Activated gamma-delta T cell (primary cell): ENCODE measurements at places on chromosomes 3 and 15.

- no peak for DNase-seq
These were observed 4.1 kb upstream of the GCSAM start for GRCh38 chr3:112136959-112137693.

- no peak for DNase-seq
These were observed 1.5 kb downstream of the SEMA6D start for GRCh38 chr15:47718497-47719437.

GRCh38 chr3:51966486-51966885 lies 768 bp downstream of the PCBP4 start:
- no peak for DNase-seq

DNA sequence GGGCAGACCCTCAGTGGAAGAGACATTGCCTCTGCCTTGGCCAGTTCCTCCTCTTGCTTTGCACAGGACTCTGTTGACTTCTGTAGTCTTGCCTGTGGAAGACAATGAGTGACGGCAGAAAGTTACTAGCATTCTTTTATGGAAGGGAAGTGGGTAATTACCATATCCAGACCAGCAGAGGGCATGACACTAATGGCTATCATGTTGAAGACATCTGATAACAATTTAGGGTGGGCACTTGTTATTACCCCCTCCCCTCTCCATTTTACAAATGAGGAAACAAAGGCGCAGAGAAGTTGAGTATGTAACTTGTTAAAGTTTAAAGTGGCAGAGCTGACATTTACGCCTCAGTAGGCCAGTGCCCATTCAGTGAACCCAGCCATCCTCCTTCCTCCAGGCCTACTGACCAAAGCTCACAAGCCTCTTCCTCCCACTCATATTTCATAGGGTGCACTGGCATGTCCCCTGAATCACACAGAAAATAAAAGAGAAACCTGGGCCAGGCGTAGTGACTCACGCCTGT lies 48.2 kb upstream of the FMN1 start:
- no peak for DNase-seq

DNA sequence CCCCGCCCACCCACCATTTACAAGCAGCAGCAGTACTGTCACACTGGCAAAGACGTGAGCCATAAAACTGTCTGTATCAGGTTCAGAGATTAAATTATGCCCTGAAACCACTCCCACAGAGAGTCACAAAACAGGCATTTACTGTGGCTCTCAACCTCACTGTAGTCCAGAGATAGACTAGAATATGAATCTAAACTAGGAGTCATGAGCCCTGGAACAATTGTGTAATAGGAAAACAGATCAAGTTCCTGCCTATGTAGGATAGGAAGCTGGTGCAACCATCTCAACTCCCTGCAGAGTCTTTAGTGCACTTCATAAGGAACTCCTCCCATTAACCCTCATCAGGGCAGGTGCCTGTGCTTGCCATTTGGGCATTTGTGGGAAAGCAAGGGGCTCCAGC lies 61.7 kb downstream of the FAM227B start:
- DNase-seq: no peak

GRCh38 chr3:127748754-127749327 lies 73.5 kb downstream of the MGLL start:
- no peak for DNase-seq

- DNase-seq: no peak
These were observed 22.2 kb upstream of the IDH2 start for GRCh38 chr15:90124507-90124906.
